ENCODE measurements at places on chromosomes 7 and 10. TPM values are rescaled to one million over a fixed set of nuclear protein-coding genes. Genes with fewer than 3 reads are reported as not detected.

DNA sequence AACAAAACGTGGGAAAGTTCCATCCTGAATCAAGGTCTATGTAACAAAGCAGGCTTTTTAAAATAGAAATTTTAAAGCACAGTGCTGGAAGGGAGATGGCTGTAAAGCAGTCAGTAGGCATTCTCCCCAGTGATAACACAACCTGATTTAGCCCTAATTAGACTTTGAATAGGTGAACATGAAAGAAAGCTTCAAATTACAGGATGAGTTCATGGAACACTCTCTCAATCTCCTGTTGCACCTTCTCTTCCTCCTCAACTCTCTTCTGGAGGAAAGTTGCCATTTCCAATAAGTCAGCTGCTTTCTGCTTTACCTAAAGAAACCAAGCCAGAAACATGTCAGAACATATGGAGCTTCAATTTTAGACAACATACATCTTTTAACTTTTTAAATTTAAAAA is 20.1 kb downstream of the SFR1 start:
- no peak overlapping the region for H3K4me3 ChIP-seq
- H3K27ac ChIP-seq, result no peak overlapping the region
- no peaks in the 10 kb centered on the region for H3K4me1 ChIP-seq
- no peaks in the 10 kb centered on the region for H3K36me3 ChIP-seq
- no peak for DNase-seq

DNA sequence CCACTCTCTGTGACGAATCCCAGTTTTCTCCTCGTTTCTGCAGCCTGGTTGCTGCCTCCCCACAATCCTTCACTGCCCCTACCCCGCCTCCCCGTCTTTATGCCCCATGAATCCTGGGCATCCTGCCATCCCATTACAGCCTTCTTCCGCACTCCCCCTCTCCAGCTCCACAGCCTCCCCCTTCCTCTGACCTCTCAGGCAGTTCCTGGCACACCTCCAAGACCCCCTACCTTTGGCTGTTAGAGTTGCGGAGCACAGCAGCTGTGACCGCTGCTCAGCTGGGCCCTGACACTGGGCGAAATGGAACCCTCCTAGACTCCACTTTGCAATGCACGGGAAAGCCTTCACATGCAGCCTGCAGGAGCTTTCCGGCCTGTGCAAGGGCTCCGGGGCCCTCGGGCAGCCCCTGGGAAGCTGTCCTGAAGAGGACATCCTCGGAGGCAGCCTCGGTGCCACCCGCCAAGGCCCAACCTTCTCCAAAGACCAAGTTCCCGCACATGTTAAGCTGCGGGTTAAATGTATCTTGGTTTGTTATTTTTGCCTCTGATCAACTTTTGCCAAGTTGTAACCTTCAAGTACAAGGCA is 400.7 kb upstream of the MKI67 start:
- DNase-seq, result no peak
- H3K4me1 ChIP-seq, result no peaks in the 10 kb centered on the region
- H3K36me3 ChIP-seq, result no peaks in the 10 kb centered on the region
- no peak overlapping the region for H3K4me3 ChIP-seq

GRCh38 chr10:80156216-80156615 is 23.7 kb downstream of the PLAC9 start:
- peaks cover 15% of the 10 kb centered on the region for H3K36me3 ChIP-seq
- no peak for DNase-seq
- H3K4me1 ChIP-seq, result peaks cover 23% of the 10 kb centered on the region

DNA sequence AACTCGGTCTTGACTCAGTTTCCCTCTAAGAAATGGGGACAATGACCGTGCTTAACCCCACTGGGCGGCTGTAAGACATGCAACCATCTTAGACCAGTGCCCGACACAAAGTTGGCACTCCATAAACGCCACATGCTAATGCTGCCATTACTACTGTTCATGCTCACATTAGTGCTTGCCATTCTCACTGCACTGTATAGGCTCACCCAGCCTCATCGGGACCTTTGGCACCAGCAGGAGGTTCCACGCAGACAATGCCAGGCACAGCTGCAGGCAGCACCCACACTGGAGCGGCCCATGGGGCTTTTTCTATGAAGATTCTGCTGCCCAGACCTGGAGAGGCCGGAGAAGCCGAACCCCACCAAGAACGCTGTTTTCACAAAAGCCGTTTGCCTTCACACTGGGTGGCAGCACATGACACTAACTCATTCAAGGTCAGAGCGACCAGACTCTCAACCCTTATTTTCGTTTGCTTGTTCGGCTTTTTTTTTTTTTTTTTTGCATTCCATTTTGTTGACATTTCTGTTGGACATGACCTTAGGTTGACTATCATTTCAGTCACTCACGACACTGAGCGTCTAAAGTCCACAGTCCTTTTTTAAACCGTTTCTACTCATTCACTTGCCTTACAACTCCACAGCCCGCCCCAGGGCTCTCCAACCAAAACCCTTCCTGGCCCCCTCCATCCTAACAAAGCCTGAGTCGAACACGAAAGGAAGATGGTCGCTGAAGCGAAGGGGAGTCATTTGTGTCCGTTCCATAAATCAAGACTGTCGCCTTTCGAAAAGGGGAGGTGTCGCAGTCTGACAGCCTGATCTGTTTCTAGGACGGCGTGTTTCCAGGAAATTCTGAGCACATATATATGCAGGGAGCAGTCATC is 124.4 kb upstream of the RNF32 start:
- H3K36me3 ChIP-seq, result no peaks in the 10 kb centered on the region
- DNase-seq, result no peak

GRCh38 chr7:78172267-78172757 is 373.7 kb downstream of the PHTF2 start:
- no peaks in the 10 kb centered on the region for H3K36me3 ChIP-seq
- H3K4me1 ChIP-seq, result no peaks in the 10 kb centered on the region
- H3K27ac ChIP-seq, result no peak overlapping the region
- H3K4me3 ChIP-seq, result no peak overlapping the region

Gene KCND2
- total RNA-seq, result not detected

Gene SFRP4
- 0.74 TPM for total RNA-seq

Gene TMEM236
- total RNA-seq, result 0.05 TPM

Gene POM121L12
- not detected for total RNA-seq
